ENCODE measurements at places on chromosomes 7 and 10.

- H3K27me3 ChIP-seq, result no peaks in the 10 kb centered on the region
- H3K27ac ChIP-seq, result peak overlapping the region; percentile 92
Measured at GRCh38 chr10:22434521-22434920, 89.2 kb downstream of the SPAG6 start.

DNA sequence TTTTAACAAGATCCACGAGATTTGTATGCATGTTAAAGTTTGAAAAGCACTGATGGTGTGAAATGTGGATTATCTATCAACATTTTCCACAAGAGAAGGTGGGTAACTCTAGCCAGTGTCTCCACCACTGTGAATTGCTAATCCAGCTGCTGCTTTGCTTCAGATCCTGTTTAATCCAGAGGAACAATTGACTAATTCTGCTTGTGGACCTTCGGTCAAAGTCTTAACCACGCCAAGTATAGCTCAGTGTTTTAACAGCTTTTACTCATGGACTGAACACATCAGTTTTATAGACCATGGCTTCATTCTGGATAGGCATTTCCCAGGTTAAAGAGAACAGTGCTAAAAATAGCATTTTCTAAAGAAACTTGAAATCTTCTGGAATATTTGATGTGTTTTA lies 23.5 kb downstream of the ADK start:
- no peak overlapping the region for H3K27ac ChIP-seq
- H3K27me3 ChIP-seq, result no peaks in the 10 kb centered on the region
- no peaks in the 10 kb centered on the region for H3K36me3 ChIP-seq
- DNase-seq, result no peak
- H3K4me1 ChIP-seq, result peaks cover 37% of the 10 kb centered on the region

GRCh38 chr10:132878091-132878729 lies 64.2 kb downstream of the CFAP46 start:
- H3K27ac ChIP-seq, result no peak overlapping the region
- H3K4me1 ChIP-seq, result no peaks in the 10 kb centered on the region
- H3K4me3 ChIP-seq, result no peak overlapping the region

DNA sequence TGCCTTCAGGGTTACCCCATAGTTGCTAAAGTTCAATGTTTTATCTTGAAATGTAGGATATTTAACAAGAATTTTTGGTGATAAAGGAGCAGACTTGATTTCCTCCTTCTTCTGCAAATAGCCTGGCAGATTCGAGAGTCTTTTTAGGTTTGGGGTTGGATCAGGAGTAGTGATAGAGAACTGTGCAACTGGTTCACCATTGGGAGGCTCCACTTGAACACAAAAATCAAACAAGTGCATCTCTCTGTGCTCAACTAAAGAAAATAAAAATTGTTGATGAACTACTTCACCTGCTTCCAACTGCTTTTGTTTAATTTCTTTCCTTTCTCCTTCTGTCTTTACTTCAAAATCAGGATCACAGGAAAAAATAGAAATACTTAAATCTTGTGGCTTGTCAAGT lies 58.5 kb downstream of the MACC1 start:
- no peak for DNase-seq
- no peaks in the 10 kb centered on the region for H3K27me3 ChIP-seq

DNA sequence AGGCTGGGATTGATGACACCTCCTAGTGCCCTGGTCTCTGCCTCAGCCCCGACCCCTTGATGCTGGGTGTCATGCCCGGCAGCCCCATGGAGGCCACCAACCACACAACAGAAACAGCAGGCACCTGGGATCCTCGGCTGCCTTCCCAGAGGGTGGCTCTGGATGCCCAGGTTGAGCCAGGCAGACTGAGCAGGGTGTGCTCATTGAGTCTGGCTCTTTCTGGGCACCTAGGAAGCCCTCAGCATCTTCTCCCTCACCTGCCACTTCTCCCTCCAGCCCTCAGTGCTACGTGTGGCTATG lies 484.5 kb upstream of the MGMT start:
- no peak overlapping the region for H3K4me3 ChIP-seq
- no peaks in the 10 kb centered on the region for H3K4me1 ChIP-seq
- no peak overlapping the region for H3K27ac ChIP-seq

- DNase-seq, result no peak
- H3K36me3 ChIP-seq, result no peaks in the 10 kb centered on the region
- no peak overlapping the region for H3K27ac ChIP-seq
- no peaks in the 10 kb centered on the region for H3K27me3 ChIP-seq
Measured at GRCh38 chr7:27846388-27846787, 106.4 kb downstream of the TAX1BP1 start.

DNA sequence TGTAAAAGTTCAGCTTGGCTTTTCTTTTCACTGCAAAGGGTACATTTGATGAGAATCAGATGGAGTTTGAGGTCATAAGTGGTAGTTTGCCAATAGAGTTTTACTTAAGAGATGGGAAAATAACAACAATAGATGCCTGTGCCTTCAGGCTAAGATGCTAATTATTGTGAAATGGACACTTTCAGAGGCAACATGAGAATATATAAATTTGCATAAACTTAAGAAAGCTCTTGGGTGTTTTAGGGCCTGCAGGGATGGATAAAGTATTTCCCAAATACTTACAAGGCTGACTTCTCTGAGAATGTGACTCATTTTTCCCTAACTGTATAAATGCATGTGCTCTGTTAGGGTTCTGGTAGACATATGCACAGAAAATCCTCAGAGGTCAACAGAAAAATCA lies 200.3 kb upstream of the SVIL start:
- DNase-seq, result no peak
- no peak overlapping the region for H3K4me3 ChIP-seq
- H3K4me1 ChIP-seq, result peaks cover 10% of the 10 kb centered on the region
- H3K36me3 ChIP-seq, result peaks cover 2% of the 10 kb centered on the region
- H3K27me3 ChIP-seq, result no peaks in the 10 kb centered on the region
- H3K27ac ChIP-seq, result no peak overlapping the region

DNA sequence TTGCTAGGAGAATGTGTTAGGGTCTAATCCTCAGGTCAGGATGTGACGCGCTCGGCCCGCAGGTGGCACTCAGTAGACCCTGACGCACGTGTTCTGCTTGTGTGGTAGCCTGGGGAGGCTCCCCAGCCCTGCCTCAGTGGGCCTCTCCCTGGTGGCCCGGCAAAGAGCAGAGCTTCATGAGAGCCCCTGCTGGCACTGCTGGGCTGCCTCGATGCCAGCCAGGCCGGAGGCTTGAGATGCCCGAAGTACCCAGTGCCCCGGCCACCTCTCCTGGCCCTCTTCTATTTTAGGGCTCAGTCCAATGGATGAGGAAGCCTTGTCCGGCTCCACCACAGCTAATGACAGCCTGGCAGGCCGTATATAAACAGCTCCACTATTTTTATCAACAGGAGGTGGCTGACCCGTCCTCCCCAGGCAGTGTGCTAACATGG lies 42.0 kb downstream of the PRF1 start:
- DNase-seq, result no peak
- no peak overlapping the region for H3K4me3 ChIP-seq
- H3K27ac ChIP-seq, result no peak overlapping the region
- peaks cover 18% of the 10 kb centered on the region for H3K4me1 ChIP-seq
- no peaks in the 10 kb centered on the region for H3K36me3 ChIP-seq
- no peaks in the 10 kb centered on the region for H3K27me3 ChIP-seq

GRCh38 chr10:103834436-103835095 lies 20.8 kb downstream of the SH3PXD2A start:
- no peak for DNase-seq
- H3K4me3 ChIP-seq, result no peak overlapping the region
- H3K27me3 ChIP-seq, result no peaks in the 10 kb centered on the region

- no peak for DNase-seq
- H3K4me3 ChIP-seq, result no peak overlapping the region
- no peaks in the 10 kb centered on the region for H3K27me3 ChIP-seq
- H3K27ac ChIP-seq, result no peak overlapping the region
- peaks cover 15% of the 10 kb centered on the region for H3K36me3 ChIP-seq
Measured at GRCh38 chr7:139692723-139693122, 85.1 kb downstream of the HIPK2 start.

- no peaks in the 10 kb centered on the region for H3K27me3 ChIP-seq
- no peak overlapping the region for H3K27ac ChIP-seq
- H3K4me1 ChIP-seq, result peaks cover 4% of the 10 kb centered on the region
- peaks cover 2% of the 10 kb centered on the region for H3K36me3 ChIP-seq
Measured at GRCh38 chr10:44577533-44577932, 192.6 kb upstream of the CXCL12 start.

GRCh38 chr10:69577268-69578232 lies 4.3 kb upstream of the NEUROG3 start:
- no peak for DNase-seq
- H3K36me3 ChIP-seq, result no peaks in the 10 kb centered on the region
- peaks cover 14% of the 10 kb centered on the region for H3K4me1 ChIP-seq
- H3K27me3 ChIP-seq, result peaks cover 77% of the 10 kb centered on the region

GRCh38 chr10:71312811-71313789 lies 6.0 kb upstream of the SLC29A3 start:
- H3K27ac ChIP-seq, result no peak overlapping the region
- peaks cover 12% of the 10 kb centered on the region for H3K27me3 ChIP-seq
- DNase-seq, result no peak
- H3K4me1 ChIP-seq, result peaks cover 6% of the 10 kb centered on the region
- peaks cover 2% of the 10 kb centered on the region for H3K36me3 ChIP-seq
- H3K4me3 ChIP-seq, result no peak overlapping the region

GRCh38 chr10:79021948-79022499 lies 46.7 kb upstream of the ZMIZ1 start:
- H3K27me3 ChIP-seq, result peaks cover under 1% of the 10 kb centered on the region
- H3K36me3 ChIP-seq, result no peaks in the 10 kb centered on the region
- peaks cover 3% of the 10 kb centered on the region for H3K4me1 ChIP-seq
- DNase-seq, result peak; percentile 39
- no peak overlapping the region for H3K27ac ChIP-seq

GRCh38 chr7:101121991-101122932 lies 4.6 kb upstream of the SERPINE1 start:
- H3K4me3 ChIP-seq, result peak overlapping the region; percentile 69
- peak; percentile 97 for DNase-seq
- peak overlapping the region; percentile 100 for H3K27ac ChIP-seq
- peaks cover 88% of the 10 kb centered on the region for H3K4me1 ChIP-seq
- no peaks in the 10 kb centered on the region for H3K27me3 ChIP-seq

DNA sequence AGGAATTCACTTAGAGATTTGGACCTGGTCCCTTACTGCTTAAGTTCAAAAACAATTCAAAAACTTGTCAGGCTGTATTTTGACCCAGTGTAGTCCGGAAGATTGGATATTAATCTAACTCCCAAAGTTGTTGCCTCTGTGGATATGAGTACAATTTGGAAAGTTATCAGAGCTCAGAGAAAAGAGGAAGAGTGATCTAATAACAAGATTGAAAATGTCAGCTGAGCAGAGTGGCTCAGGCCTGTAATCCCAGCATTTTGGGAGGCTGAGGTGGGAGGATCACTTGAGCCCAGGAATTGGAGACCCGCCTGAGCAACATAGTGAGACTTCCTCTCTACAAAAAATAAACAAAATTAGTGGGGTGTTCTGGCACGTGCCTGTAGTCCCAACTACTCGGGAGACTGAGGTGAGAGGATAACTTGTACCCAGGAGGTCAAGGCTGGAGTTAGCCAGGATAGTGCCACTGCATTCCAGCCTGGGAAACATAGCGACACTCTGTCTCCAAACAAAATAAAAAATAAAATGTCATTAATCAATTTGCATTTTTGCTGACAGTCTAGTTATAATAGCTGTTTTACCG lies 3.2 kb upstream of the ASCC1 start:
- no peak for DNase-seq
- H3K4me3 ChIP-seq, result no peak overlapping the region
- H3K27ac ChIP-seq, result peak overlapping the region; percentile 52
- H3K36me3 ChIP-seq, result no peaks in the 10 kb centered on the region
- no peaks in the 10 kb centered on the region for H3K27me3 ChIP-seq
- H3K4me1 ChIP-seq, result peaks cover 45% of the 10 kb centered on the region

GRCh38 chr7:87628780-87629569 lies 777 bp downstream of the RUNDC3B start:
- no peaks in the 10 kb centered on the region for H3K36me3 ChIP-seq
- H3K27ac ChIP-seq, result no peak overlapping the region
- H3K27me3 ChIP-seq, result peaks cover 14% of the 10 kb centered on the region
- peak overlapping the region; percentile 72 for H3K4me3 ChIP-seq
- DNase-seq, result no peak

- H3K27ac ChIP-seq, result peak overlapping the region; percentile 36
- peaks cover 38% of the 10 kb centered on the region for H3K4me1 ChIP-seq
- DNase-seq, result no peak
- no peak overlapping the region for H3K4me3 ChIP-seq
Measured at GRCh38 chr7:151424799-151425198, 15.0 kb upstream of the WDR86 start.

DNA sequence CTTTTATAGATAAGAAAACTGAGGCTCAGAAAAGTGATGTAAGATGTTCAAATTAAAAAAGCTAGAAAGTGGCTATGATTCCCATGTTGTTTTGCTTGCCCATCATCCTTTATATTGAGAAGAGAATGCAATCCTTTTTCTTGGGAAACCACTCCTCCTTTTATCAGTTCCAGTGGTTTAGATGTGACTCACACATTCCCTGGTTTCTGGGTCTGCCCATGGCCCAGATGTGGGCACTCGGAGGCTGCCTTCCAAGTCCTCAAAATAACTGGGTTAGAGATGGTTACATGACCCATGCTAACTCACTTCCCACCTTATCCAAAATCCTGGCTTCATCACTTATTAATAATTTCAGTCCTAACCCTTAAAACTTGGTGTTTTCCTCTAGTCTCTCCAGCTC lies 550.0 kb downstream of the MDFIC start:
- H3K4me3 ChIP-seq, result no peak overlapping the region
- no peak overlapping the region for H3K27ac ChIP-seq
- H3K36me3 ChIP-seq, result no peaks in the 10 kb centered on the region
- peaks cover 6% of the 10 kb centered on the region for H3K4me1 ChIP-seq
- no peak for DNase-seq

Measured in chondrocyte (in vitro differentiated cells).